Stimulated activated CD4-positive, alpha-beta T cell treated with anti-CD3 and anti-CD28 coated beads, Interleukin-12 subunit alpha, Interleukin-12 subunit beta, amount 100 ng/mL, for 48 hours (primary cell): ENCODE measurements at places on chromosomes 12 and 14.

GRCh38 chr14:32166029-32166428 is 35.8 kb upstream of the RNU6-7 start:
- no peak for DNase-seq

DNA sequence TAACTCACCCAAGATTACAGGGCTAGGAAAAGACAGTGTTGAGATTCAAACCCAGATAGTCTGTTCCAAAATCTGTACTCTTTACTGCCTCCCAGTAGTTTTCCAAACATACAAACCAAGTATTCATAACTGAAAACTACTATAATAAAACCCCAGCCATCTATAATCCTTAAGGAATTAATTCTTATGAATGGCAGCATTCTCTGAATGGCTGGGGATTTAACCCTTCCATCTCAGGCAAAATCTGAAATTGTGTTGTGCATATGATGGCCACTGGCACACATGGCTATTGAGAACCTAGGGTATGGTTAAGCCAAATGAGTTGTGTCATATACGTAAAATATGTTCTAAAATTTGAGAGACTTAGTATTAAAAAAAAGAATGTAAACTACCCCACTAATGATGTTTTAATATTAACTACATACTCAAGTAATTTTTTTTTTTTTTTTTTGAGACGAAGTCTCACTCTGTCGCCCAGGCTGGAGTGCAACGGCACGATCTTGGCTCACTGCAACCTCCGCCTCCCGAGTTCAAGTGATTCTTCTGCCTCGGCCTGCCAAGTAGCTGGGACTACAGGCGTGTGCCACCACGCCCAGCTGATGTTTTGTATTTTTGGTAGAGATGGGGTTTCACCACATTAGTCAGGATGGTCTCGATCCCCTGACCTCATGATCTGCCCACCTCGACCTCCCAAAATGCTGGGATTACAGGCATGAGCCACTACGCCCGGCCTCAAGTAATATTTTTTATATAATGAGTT is 16.7 kb downstream of the PPP1R13B start:
- DNase-seq, result no peak

DNA sequence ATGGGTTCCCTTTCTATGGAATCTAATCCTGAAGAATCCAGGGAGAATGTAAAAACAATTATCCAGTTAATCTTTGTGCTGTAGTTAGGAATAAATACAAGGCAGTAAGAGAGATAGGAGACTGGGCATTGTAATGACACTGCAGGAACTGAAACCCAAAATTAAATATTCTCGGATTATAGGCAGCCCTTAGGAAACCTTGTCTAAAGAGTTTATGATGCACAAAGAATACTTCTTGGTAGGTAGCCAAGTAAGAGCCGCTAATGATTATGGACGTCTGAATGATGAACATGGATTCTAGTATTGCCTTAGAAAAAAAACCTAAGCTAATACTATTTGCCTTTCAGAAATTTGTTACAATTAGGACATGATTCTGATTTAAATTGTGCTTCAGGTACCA is 165.4 kb upstream of the LRIG3 start:
- DNase-seq, result no peak

DNA sequence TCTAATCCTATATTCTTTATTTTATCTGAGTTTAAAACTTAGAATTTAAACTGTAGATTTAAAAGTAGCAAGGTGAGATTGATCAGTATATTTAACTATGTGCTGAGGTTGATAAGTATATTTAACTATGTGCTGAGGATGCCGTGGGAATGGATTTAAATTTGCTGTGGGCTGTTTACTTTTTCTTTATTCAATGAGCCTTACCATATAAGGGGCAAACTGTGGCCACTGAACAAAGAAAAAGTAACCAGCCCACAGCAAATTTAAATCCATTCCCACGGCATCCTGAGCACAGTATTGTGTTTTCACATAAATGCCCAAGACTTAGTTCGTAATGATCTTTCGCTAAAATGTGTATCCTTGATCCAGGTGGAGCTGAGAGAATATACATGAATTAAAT is 43.1 kb downstream of the PROX2 start:
- DNase-seq, result no peak

GRCh38 chr14:52314595-52315354 is 663 bp downstream of the PTGER2 start:
- peak; percentile 10 for DNase-seq

- no peak for DNase-seq
These were observed 8.1 kb downstream of the ITGA7 start for GRCh38 chr12:55699471-55700055.

GRCh38 chr12:92051441-92051840 is 94.2 kb downstream of the BTG1 start:
- no peak for DNase-seq

DNA sequence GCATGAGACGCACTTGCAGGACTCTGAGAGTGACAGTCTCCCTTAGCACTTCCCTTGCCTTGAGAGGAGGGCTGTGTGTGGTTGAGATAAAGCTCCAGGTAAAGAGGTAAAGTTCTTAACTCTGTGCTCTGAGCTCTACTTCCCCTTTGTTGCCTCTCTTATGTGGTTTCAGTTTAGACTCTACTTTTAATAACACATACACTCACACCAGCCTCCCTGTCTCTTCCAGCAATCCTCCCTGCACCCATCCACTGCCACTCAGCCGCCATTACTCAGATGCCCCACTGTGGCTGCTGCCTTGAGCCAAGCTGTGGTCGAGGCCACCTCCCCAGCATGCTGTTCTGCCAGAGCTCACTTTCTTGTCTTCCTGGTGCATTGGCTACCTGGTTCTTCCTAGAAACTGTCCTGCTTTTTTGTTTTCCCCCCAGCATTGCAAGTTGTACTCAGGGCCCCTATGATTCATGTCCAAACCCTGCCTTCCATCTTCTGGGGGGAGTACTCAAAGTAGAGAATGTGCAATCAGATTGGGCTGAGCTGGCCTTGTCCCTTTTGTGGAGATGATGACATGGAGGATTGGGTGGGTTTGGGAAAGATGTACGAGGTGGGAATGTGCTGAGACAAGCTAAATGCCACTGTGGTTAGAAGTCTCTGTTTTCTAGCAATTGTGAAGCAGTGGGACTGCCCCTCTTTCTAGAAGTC is 115.5 kb upstream of the PARP11 start:
- no peak for DNase-seq

DNA sequence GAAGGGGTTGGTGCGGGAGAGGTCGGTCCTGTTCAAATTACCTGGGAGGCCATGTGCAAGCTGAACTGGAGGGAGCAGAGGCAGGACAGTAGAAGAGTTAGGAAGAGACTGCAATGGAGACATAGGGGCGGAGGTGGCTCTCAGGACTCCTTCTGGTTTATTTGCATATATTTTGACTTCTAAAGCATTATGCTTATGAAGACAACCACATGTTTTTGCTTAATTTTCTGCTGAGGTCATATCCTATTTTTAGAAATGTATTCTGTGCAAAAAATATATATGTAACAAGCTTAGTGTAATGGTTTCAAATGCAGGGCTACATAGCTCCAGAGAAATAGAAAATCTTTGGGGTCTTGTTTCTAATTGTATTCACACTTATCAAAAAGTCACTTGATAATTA is 137.0 kb upstream of the MDM1 start:
- DNase-seq, result no peak

GRCh38 chr12:29756741-29757390 is 26.9 kb downstream of the TMTC1 start:
- no peak for DNase-seq

- no peak for DNase-seq
These were observed 331.2 kb downstream of the SLC16A7 start for GRCh38 chr12:59927032-59927431.

GRCh38 chr14:32434180-32434579 is 105.1 kb downstream of the AKAP6 start:
- no peak for DNase-seq

DNA sequence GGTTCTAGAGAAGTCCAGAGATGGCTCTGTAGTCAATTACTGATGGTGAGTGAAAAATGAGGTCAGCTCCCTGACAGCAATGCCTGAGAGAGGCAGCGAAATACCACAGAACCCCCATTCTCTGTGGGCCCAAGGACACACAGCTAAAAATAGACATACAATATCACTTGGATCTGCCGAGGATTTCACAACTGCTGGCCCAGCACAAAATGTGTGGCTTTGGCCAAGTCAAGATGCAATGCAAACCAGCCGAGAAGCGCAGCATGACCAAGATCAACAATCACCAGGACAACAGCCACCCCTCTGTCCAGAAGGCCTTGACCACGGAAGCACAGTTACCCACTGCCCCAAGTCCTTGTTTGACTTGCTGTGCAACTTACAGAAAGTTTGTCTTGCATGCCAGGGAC is 52.2 kb downstream of the CKAP4 start:
- DNase-seq, result no peak

- no peak for DNase-seq
These were observed 52.0 kb upstream of the CRY1 start for GRCh38 chr12:107145397-107145796.

DNA sequence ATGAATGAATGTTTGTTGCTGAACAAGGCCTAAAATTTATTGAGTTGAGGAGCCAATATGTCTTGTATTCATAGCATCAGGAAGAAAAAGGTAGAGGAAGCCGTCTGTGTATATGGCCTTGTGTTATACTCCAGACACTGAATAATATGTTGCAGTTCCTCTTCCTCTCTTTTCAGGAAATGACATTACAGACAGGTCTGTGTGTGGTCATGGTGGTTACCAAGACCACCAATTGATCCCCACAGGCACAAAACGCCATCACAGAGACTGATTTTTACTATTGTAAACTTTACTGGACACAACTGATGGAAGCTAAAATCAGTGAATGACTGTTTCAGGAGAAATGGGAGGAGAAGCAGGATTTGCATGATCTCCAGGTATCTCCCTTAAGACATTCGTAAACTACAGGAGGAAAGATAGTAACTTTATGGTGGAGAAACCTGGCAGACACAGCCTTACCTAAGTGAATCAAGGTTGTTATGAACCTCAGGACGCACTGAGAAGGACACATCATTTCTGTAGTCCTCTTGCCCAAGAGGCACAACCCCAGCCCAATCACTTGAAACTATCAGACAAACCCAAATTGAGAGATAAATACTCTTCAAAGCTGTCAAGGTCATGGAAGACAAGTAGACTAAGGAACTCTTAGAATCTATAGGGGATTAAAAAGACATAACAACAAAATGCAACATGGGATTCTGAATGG is 334.1 kb upstream of the RGS6 start:
- no peak for DNase-seq

DNA sequence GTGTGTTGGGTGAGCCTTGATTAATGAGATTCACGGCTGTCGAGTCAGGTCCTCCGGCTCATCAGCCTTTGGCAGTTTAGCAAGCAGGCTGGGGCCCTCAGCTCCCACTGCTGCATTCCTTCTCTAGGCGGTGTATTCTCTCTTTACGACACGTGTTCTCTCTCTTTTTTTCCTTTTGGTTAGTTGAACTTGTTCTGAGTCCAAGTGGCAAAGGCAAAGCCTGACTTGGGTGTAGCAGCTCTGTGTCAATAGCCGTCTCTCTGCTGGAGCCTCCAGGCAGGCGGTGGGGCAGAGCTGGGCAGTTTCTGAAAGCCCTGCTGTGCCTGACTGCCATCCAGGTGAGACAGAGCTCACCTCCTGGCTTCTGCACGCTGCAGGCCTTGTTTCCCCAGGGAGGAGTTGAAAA is 46.6 kb downstream of the SUSD6 start:
- no peak for DNase-seq

- no peak for DNase-seq
These were observed 24.5 kb downstream of the USP15 start for GRCh38 chr12:62284749-62285148.

GRCh38 chr12:76872415-76872814 is 6.4 kb downstream of the CSRP2 start:
- no peak for DNase-seq

DNA sequence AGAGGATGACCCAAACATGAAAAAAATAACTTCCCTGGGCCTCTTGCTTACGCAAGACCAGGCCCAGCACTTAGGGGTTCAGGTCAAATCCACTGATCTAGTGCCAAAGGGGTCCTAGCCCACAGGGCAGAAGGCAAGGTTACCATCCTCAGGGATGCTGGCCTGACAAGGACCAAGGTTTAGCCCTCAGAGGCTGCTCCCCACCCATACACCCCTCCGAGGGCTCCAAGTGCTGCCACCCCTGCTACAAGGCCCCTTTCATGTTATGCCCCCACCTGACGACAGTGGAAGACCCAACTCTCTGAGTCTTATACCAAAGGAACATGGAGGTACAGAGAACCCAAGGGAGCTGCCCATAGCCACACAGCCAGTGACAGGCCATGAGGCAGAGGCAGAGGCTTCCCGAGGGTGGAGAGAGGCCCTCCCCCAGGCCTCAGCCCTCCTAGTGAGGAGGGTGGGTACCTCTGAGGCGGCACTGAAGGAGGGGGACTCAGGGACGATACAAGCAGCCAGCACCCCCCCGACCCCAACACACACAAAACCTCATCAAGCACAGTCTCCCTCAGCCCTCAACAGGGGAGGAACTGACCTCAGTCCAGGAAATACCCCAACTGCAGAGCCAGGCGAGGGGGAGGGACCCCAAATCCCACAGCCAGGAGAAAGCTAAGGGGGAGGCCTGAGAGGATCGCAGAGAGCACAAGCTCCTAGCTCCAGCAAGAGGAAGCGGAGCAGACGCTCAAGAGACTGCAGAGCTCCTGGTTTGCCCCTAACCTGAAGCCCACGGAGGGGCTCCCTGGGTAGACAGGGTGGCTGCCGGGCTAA is 37.0 kb downstream of the ANAPC7 start:
- no peak for DNase-seq

DNA sequence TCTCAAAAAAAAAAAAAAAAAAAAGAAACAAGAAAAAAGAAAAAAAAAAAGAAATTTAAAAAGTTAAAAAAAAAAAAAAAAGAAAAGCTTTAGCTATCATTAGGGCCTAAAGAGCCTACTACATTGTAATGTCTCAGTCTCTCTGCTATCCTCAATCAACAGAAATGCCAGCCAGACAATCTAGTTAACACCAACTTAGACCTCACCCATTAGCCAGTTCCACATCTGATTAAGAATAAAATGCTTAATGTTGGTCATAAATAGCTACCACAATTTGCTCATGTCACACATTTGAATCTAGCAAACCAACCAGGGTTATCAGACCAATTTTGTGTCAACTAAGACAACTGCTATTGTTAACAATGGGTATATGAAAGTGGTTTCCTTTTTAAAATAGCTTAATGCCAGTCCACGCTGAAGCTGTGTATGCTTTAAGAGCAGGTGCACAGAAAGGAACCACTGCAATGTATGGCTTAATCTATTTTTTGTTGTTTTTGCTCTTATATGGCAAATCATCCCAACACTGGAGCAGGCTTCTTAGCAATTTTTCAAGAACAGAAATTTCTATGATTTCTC is 45.5 kb upstream of the SELPLG start:
- no peak for DNase-seq

- DNase-seq, result no peak
These were observed 22.8 kb upstream of the SSPN start for GRCh38 chr12:26172539-26172938.
